ENCODE measurements at places on chromosomes 3 and 15. TPM values are rescaled to one million over a fixed set of nuclear protein-coding genes. Genes with fewer than 3 reads are reported as not detected.

NLGN1 gene
- 50.7 TPM for total RNA-seq

ZNF717 gene
- 27.1 TPM for total RNA-seq

CELSR3 gene
- 1.5 TPM for total RNA-seq

AHSG gene
- total RNA-seq, result not detected

ECT2 gene
- total RNA-seq, result 7.9 TPM

All from tibial nerve (tissue), 4 donors.